ENCODE measurements at places on chromosomes 5 and 9.

- DNase-seq: no peak
Measured at GRCh38 chr5:137836298-137836697, 31.4 kb upstream of the MYOT start.

DNA sequence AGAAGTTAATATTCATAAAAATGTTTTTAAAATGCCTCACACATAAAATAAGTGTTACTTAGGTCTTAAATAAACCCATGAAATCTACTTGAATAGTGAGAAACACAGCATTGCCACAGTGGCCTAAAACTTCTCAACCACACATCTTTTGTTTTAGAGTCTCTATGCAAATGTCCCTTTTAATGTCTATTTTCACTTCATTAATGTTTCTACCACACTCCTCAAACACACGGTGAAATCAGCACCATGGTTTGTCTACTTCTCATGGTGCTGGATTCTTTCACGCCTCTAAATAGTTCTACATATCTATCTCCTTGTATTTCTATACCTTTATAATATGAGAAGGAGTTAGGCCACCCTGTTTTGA lies 111.2 kb downstream of the EDIL3 start:
- no peak for DNase-seq

- no peak for DNase-seq
Measured at GRCh38 chr9:90767523-90768100, 34.0 kb upstream of the SYK start.

DNA sequence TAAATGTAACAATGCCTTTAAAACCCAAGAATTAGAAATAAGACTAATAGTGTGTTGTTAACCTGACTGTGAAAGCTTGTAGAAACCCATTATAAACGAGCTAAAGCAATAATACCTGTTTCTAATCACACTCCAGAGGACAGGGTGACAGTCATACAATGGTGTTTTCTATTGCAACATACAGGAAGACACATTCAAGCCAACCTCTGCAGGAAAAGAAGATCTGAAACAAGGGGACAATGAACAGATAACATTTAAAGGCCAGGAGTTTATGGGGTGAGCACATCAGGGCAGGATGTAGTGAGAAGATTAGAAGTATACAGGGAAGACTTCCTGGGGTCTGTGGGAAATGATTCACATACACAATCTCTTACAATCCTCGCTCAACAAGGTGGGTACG lies 13.8 kb downstream of the BARHL1 start:
- no peak for DNase-seq

GRCh38 chr5:77550406-77550805 lies 58.3 kb upstream of the WDR41 start:
- DNase-seq: no peak

- no peak for DNase-seq
Measured at GRCh38 chr5:77156379-77156778, 54.1 kb upstream of the PDE8B start.

DNA sequence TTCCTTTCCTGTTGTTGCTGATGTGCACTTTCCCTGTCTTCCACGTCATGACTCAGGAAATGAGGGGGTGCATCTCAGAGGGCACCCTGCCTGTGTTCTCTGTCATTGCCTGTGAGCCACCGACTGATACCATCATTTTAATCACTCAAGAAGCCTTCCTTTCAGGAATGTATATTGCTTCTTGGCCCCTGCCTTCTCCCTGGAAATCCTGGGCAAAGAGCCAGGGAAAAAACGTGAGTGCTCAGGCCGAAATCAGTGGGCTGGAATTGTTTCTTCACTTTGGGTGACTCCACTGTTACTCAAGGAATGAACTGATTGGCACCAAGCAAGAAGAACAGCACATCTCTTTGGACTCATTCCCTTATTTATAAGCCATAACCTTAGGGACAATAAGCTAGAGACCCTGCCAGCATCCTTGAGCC lies 126.1 kb downstream of the SNX18 start:
- DNase-seq: no peak

DNA sequence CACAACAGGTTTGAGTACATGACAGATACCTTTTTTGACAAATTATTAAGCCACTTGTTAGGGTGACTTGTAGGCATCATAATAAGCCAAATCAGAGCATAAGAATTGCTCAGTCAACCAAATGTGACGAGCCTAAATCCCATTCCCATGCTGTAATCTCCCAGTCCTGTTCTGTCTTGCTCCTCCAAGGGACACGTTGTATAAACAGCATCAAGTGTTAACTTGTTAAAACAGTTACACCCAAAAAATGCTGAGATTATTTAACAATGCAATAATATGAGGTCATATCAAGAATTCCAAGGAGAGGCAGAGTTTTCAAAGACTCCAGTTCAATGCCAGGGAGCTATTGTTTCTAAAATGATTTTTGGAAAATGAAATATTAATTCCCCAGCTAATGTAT lies 76.2 kb downstream of the SH3TC2 start:
- DNase-seq: no peak

GRCh38 chr5:178774866-178775539 lies 44.5 kb upstream of the ZNF354A start:
- DNase-seq: no peak

DNA sequence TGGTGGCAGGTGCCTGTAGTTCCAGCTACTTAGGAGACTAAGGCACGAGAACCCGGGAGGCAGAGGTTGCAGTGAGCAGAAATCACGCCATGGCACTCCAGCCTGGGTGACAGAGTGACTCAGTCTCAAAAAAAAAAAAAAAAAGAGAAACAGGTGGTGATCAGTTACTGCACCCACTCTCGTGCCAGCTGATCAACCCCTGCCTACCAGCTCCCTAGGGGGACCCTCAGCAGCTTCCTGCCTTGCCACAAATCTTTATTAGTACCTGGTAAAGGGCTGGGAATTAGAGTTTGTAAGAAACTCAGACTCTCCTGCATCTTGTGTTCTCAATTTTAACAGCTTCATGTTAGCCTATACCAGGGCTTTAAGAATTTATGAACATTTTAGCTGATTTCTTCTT lies 914.9 kb downstream of the EFNA5 start:
- no peak for DNase-seq

GRCh38 chr5:133373121-133373870 lies 239.0 kb downstream of the FSTL4 start:
- DNase-seq: no peak

- DNase-seq: no peak
Measured at GRCh38 chr5:157463621-157464518, 3.9 kb downstream of the NIPAL4 start.

DNA sequence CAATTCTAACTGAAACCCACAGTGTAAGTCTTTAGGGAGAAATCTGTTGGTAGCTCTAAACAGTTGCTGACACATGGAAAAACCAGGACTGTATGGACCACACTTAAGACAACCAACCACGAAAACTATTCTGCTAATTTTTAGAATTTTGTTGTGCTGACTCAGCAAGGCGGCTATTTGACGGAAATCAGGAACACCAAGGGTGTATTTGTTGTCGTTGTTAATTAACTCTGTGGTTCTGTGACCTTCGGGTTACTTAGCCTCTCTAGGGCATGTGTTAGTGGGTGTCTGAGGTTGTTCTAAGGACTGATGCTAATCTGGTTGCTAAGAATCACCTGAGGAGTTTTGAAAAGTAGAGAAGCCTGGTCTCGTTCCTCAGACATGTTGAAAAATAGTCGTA lies 79.2 kb downstream of the ATP10B start:
- no peak for DNase-seq

GRCh38 chr9:14945351-14945750 lies 35.1 kb upstream of the FREM1 start:
- no peak for DNase-seq

DNA sequence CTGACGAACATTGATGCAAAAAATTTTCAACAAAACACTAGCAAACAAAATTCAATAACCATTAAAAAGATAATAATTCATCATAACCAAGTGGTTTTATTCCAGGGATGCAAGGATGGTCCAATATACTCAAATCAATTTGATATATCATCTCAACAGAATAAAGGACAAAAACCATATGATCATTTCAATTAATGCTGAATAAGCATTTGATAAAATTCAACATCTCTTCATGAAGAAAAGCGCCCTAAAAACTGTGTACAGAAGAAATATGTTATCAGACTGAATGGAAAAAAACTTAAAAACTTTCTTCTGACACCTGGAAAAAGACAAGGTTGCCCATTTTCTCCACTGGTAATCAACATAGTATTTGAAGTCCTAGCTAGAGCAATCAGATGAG lies 720.3 kb upstream of the RGMB start:
- no peak for DNase-seq

- DNase-seq: no peak
Measured at GRCh38 chr9:128493424-128493823, 11.1 kb upstream of the GLE1 start.

DNA sequence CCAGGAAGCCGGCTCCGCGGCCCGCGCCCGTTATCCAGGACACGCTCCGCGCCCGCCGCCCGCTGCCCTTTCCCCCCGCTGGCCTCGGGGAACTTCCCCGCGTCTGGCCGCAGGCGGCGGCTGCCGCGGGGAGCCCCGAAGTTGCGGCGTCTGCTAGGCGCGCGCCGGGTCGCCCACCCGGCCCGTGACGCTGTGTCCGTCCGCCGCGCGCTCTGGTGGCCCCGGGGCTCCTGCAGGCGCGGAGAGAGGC lies 621 bp upstream of the GCNT4 start:
- DNase-seq: no peak

- DNase-seq: no peak
Measured at GRCh38 chr5:10736354-10736753, 24.7 kb downstream of the DAP start.

DNA sequence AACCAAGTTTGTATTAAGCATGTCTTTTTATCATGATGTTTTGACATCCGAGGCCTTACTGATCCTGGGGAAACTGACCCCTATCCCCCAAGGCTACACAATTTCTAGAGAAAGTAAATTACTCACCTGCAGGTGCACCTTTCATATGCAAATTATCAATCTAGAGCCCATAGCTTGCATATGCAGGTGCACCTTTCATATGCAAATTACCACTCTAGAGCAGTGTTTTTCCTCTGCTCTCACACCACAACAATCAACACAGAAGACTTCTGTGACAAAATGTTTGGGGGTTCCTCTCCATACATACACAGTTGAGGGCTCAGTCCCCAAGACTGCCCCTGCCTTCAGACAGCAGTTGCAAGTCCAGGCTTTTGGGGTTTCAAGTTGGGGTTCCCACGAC lies 203.7 kb upstream of the RORB start:
- no peak for DNase-seq

DNA sequence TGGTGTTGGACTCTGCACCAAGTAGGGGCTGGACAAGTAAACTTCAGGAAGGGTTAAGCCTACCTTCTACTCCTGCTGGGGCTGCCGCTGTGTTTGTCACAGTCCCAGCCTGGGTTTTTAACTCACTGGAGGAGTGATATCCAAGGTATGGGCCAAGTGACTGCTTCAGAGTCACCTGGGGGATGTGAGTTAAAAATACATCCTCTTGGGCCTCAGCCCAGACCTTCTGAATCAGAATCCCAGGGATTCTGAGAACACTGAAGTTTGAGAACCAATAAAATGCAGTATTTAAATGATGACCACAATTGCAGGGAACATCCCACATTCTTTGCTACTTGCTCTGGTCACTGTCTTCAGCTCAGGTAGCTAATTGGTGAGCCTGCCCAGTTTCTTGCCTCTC lies 95.1 kb upstream of the DNAH5 start:
- no peak for DNase-seq

DNA sequence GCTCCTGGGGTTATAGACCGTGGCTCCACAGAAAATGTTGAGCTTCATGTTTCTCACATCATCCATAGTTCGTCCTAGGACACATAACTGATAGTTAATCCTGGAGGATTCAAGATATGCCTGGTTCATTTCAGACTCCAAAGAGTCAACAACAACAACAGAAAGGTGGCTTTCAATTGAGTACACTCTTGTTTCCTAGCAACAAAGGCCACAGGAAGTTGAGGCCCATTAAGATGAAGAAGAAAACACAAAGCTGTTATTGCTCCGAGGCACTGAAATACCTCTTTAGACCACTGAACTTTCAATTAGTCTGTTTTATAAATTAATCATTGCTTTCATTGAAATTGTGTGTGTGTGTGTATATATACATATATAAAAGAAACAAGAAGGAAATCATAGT lies 154.5 kb downstream of the YIPF5 start:
- DNase-seq: no peak

- DNase-seq: no peak
Measured at GRCh38 chr5:52579391-52579790, 208.3 kb upstream of the ITGA1 start.

DNA sequence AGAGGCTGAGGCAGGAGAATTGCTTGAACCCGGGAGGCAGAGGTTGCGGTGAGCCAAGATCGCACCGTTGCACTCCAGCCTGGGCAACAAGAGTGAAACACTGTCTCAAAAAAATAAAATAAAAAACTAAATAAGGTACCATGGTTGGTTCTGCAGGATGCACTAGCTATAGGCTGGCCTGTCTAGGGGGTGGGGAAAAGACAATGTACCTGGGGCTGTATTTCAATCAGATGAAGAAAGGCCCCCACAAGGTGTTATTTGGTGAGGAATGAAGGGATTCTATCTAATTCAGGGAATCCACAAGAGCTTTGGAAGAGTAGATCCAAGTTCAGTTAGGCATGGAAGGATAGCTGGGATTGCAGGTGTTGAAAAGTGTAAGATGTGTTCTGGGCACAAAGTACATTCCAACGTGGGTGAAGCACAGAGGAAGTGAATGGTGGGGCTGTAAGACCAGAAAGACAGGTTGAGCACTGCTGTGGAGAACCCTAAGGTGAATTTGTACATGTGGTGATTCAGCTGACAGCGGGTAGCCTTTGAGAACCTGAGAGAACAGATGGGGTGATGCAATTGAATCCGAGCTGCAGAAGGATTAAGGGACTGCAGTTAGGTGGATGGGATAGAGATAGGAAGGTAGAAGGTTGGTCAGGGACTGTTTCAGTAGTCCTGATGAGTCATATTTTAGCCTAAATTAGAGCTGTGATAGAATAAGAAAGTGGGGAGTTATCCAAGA lies 71.8 kb downstream of the CAST start:
- DNase-seq: no peak

DNA sequence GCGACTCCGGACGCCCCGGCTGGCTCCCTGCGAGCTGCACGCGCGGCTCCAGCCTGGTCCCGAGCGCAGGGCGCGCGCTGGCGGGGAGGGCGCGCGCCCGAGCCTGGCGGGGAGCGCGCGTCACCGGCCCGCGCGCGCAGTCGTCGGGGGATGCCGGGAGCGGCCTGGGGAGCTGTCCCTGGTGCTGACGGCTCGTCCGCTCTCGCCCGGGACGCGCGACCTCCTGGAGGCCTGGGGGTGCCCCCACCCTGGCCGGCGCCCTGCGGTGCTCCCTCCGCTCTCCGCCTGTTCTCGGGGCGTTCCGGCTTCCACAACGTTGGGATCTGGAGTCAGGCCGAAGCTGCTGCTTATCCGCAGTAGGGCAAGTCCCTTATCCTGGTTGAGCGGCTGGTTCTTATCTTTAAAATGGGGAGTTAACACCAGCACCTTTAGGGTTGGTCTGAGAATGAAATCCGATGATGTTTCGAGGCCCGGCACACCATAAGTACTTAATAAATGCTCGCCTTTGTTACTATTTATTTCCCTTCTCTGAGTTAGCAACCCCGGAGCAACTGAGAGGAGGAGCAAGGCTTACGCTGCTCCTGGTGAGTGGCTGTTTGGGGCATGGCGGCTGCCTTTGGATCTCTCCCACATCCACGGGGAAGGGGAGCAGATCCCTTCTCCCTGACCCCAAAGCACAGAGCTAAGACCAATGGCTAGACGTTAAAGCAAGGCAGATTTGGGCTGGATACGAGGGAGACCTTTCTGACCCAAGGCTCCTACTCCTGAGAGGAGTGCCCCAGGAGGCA lies at the start of gene FAM163B:
FAM163B (minus strand) TSS at position 79 of the 788 bp plus-strand sequence. CDS start 29,166 bp downstream, outside the sequence.
- DNase-seq: peak; percentile 78
